ENCODE measurements at places on chromosomes 6 and 20.

GRCh38 chr6:38982470-38982869 lies 66.1 kb upstream of the GLP1R start:
- no peak for DNase-seq

DNA sequence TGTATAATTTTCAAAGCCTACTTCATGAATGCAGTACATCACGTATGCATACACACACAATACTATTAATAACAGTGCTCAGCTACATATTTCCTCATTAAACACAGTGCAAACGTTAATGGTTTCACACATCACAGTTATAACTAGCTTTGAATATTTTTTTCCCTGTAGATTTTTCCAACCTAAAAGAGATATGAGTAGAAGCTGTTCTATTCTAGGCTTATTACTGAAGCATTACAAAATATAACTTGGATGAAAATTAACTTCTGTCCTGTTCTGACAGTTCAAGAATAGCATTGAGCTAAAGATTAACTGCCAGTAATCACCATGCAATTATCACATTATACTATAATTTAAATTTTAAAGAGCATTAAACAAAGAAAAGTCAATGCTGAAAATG lies 6.2 kb downstream of the LMBRD1 start:
- DNase-seq, result no peak

- DNase-seq, result no peak
Observed at GRCh38 chr20:56350842-56351241, 7.9 kb upstream of the FAM210B start.

- no peak for DNase-seq
Observed at GRCh38 chr6:89970609-89971337, 76.5 kb downstream of the GJA10 start.

- DNase-seq, result no peak
Observed at GRCh38 chr20:59413326-59413865, 113.0 kb downstream of the EDN3 start.

GRCh38 chr6:43334466-43335095 lies 26.0 kb upstream of the CRIP3 start:
- DNase-seq, result no peak

DNA sequence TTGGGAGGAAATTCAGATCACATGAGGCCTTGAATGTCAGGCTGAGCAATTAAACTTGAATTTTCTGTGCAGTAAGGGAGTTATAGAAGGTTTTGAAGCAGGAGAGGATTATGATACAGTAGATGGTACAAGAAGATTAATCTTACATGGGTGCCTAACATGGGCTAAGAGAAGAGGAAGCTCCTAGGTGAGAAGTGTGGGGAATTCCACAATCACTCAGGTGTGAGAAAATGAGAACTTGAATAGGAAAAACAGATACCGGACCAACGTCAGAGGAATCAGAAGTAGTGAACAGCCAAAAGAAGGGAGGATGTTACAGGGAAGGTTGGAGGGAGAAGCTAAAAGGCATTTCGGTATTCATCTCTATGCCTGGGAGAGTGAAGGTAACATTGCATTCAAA lies 250.7 kb upstream of the SLC35B3 start:
- DNase-seq, result no peak

- DNase-seq, result no peak
Observed at GRCh38 chr6:41013466-41014153, 25.4 kb downstream of the UNC5CL start.

DNA sequence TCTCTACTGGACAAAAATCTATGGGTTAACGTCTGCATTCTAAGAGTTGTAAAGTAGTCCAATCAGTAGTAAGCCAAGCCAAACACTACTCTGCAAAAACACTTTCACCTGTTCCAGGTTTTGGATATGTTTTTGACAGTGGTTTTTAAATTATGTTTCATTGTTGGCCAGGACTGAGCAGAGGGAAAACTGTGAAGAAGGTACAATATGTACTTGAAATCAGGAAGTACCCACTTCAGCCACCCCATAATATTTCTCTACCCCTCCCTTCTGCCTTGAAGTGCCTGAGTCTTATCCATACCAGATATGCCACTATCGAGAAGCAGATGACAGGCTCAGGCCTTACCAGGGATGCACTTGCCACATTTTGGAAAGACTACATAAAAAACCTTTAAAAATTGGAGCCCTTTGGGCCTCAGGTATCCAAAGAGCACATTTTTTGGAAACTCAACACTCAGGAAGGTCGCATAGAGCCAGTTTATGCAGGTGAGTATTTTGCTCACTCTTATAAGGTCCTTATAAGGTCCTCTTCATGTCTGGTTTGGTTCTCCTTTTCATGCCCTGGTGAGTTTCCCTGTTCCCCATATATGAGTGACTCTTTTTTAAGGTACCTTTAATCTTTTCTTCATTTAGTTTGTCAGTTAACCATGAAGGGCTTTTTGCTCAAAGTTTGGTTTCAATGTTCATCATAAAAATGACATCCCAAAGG lies 859.3 kb upstream of the FLRT3 start:
- no peak for DNase-seq

- no peak for DNase-seq
Observed at GRCh38 chr20:48002517-48002970, 217.3 kb upstream of the SULF2 start.

DNA sequence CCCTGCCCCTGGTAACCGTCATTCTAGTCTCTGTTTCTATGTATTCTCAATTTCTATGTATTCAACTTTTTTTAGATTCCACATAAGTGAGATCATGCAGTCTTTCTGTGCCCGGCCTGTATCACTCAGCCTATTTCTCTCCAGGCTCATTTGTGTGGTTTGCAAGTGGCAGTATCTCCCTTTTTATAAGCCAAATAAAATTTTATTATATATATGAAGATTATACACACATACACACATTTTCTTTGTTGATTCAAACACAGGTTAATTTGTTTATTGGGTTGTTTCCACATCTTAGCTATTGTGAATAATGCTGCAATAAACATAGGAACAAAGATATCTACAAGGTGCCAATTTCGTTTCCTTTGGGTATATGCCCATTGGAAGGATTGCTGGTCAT lies 571.7 kb downstream of the DHX35 start:
- no peak for DNase-seq

- DNase-seq, result no peak
Observed at GRCh38 chr6:13243033-13243432, 85.3 kb downstream of the TBC1D7 start.

DNA sequence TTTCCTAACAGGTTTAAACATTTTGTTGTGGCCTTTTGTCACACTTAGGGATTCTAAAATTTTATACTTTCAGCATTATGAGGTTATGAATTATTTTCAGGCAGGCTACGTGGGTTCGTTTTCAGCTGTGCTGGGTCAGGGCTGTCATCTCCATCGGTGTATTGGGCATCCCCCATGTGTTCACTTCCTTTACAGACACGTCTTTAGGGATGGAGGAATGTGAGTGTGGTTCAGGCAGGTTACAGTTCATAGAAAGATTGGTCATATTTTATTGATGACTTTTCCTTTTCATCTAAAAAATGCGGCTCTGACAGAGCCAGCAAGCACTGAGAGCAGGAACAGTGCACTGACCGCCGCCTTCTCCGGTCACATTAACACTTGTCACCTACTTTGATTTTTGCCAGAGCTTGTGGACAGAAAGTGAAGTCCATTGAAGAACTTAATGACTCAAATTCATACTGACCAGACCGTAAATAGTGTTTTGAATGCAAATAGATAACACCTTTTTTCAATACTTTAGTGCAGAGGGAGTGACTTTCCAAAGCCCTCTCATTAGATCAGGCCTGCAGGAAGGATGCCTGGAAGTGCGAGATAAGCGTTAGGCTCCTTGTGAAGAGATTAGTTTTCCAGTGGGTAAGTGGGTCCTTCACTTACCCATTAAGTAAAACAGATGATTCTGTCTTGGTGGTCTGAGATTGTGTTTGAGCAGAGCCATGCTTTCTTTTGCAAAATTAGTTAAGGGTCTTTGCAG lies 113.1 kb downstream of the TIAM2 start:
- DNase-seq, result no peak

DNA sequence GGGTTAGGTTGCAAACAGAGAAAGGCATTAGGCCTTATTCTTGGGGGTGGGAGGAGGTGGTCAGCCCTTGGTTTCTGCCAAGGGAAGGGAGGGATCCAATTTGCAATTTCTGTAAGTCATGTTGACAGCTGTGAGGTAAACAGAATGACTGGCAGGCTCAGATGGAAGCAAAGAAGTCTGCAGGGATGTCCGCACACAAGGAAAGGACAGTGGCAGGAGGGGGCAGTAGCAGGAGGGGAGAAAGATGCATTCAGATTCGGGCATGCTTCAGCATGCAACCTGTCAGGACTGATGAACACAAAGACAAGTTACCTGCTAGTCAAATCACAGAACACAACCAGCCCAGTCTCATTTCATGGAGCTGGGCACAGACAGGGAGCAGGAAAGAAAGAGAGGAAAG lies 217.9 kb upstream of the FOXA2 start:
- no peak for DNase-seq

- no peak for DNase-seq
Observed at GRCh38 chr6:68128211-68128610, 506.9 kb upstream of the ADGRB3 start.

GRCh38 chr6:3294921-3295871 lies 36.4 kb downstream of the PSMG4 start:
- DNase-seq, result no peak

DNA sequence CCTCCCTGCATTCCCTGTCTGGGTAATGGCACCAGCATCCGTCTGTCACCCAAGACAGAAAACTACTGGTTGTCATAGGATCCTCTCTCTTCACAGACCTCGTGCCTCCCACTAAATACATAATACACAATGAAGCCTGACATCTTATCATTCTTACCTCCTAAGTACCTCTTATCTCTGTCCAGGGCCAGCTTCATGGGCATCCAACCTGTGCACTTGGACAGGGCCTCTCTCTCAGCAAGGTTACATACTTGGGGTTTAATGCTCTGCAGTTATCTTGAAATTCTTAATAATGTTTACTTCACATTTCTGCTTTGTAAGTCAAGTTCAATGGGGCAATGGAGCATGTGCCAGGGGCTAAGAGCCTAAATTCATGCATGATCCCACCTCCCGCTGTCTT lies 30.8 kb upstream of the KLHL31 start:
- no peak for DNase-seq

- no peak for DNase-seq
Observed at GRCh38 chr6:144439016-144439415, 153.9 kb downstream of the UTRN start.

- no peak for DNase-seq
Observed at GRCh38 chr6:111417181-111417585, 65.8 kb downstream of the REV3L start.

- no peak for DNase-seq
Observed at GRCh38 chr20:853406-853996, 20.0 kb downstream of the FAM110A start.

GRCh38 chr20:25563876-25564275 lies 21.5 kb downstream of the NINL start:
- no peak for DNase-seq

GRCh38 chr20:35768731-35769664 lies 2.8 kb upstream of the PHF20 start:
- DNase-seq, result peak; percentile 50

DNA sequence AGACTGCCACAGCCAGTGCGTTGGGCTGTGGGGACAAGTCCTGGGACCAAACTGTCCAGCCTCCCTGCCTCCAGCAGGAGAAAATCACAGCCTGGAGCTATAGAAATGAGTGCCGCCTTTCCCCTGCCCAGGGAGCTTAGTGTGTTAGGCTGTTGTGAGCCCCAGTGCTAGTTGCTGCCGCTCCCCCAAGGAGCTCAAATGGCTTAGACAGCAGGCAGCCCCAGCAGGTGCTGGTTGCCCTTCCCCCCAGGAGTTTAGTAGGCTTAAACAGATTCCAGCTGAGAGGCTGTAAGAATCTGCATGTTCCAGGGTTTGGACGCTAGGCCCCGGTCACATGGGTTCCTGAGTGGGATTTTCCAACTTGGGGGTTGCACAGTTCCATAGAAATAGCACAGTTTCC lies 27.2 kb upstream of the HMGN3 start:
- no peak for DNase-seq

- peak; percentile 62 for DNase-seq
Observed at GRCh38 chr20:48823960-48824498, 3.8 kb downstream of the PREX1 start.

GRCh38 chr6:10557913-10558312 lies 36.8 kb downstream of the GCNT2 start:
- no peak for DNase-seq

DNA sequence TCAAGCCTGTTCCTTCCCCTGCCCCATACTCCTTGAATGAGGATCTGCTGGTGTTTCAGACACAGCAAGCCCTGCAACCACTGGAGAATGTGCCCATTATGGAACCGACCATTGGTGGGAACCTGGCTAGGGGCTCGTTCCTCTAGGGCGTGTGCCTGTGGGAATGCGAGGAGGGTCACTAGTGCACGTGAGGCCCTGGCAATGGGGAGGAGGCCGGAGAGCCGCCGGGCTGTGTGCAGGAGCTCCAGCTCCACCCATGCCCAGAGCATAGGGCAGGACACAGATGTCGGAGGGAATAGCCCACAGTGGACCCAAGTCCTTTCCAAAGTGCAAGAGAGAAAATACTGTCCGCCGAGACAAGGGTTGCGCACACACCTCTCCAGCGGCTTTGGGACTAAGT lies 99.3 kb downstream of the ERMARD start:
- DNase-seq, result no peak

DNA sequence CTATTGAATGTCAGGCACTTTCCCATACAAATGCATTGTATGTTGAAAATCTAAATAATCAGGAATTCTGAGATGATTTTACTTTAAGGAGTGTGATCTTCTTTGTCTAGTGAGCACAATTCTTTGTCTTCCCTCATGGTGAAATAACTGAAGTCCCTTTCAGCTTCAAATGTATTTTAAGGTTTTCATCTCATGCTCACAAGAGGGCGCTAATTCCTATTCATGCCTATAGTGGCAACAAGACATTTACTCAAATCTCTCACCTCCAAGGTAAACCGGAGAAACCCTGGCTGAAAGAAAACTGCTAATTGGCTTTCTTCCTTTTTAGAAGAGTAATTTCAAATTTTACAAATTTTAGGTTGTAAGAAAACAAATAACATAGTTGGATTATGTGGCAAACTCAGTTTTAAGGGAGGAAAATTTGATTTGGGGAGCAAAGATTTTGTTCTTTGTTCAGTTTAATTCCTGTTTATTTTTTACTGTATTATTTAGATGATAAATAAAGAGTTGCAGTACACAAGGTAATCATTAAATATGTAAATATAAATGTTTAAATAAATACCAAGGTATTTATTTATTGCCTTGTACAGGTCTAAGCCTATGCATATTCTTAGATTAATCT lies 69.1 kb downstream of the SLC35F1 start:
- no peak for DNase-seq

DNA sequence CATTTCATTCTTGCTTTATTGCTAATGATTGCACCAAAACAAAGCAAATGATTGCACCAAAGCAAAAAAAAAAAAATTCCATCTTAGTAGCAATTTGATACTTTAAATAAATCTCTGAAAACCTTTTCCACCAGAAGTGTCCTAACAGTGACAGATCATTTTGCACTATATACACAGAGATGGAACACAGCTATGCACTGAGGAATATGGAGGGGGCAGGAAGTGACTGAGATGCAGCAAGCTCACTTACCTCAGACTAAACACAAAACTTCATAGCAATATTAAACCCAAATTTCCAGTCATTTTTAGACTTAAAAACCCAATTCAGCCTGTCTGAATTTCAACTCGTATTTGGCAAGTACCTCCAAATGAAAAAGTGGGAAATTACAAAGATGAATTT lies 41.2 kb downstream of the HIVEP2 start:
- no peak for DNase-seq

- DNase-seq, result no peak
Observed at GRCh38 chr6:110255211-110255750, 75.1 kb downstream of the CDC40 start.

- DNase-seq, result no peak
Observed at GRCh38 chr6:79048611-79049010, 29.4 kb downstream of the PHIP start.

Measured in stimulated activated CD4-positive, alpha-beta T cell treated with anti-CD3 and anti-CD28 coated beads, Interleukin-2, amount 100 ng/mL, for 24 hours (primary cell).